ENCODE measurements at places on chromosomes 12 and 14.
A peak's percentile ranks its signal among the peaks of the same experiment; 100 is the strongest.

DNA sequence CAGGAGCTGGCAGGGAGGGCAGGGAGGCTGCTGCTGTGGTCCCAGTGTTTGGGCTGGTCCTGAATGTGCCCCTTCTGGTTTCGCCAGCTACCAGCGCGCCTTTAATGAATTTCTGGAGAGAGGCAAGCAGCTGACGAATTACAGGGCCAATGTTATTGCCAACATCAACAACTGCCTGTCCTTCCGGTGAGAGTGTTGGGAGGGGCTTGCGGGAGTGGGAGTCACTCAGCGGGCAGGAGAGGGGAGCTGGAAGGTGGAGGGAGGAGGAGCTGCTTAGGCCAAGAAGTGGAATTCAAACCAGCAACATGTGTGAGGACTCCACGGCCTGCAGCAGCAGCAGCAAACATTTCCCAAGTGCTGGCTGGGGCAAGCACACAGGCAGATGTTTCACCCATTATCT, 7.7 kb downstream of the TNFAIP2 start:
- no peak for DNase-seq

GRCh38 chr12:8855891-8856290, 33.5 kb downstream of the A2ML1 start:
- DNase-seq, result no peak

GRCh38 chr14:44613061-44613712, 106.1 kb upstream of the FSCB start:
- DNase-seq, result no peak

DNA sequence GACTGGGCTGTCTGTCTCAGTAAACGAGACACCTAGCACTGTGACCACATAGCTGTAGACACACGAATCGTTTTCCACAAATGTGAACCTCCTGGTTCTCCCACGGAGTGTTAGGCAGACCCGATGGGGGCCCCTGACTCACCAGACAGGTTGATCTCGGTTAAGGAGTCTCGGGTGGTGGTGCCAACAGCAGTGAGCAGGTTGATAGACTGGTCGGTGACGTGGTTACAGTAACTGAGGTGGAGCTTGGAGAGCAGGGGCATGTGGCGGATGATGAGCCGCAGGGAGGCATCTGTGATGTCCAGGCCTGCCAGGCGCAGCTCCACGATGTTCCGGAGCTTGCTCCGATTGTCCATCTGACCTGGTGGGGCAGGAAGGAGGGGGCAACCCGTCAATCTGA, 39.8 kb downstream of the RNF34 start:
- DNase-seq, result no peak

GRCh38 chr12:42486407-42486806, 103.1 kb downstream of the PRICKLE1 start:
- no peak for DNase-seq

DNA sequence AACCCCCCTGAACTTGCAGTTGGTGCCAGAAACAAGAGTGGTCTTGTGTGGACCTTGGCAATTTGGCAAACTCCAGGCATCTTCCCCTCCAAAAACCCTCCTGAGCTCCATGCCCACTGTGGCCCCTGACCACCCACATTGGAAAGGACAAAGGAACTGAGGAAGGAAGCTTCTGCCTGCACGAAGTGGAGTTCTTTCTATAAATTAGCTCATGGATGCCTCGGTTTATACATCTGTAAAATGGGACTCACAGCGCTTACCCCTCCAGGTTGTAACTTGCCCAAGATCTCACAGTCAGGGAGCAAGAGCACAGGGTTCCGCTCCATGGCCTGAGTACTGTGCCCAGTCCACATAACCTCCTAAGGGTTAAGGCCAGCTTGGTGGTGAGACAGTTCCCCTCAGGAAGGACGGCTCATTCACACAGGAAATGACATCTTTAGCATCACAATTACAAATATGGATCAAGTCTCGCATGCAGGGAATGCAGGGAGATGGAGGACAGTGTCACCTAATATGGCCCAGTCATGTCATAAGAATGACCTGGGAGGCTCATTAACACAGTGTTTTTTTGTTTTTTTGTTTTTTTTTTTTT, 66.6 kb downstream of the CLMN start:
- no peak for DNase-seq

DNA sequence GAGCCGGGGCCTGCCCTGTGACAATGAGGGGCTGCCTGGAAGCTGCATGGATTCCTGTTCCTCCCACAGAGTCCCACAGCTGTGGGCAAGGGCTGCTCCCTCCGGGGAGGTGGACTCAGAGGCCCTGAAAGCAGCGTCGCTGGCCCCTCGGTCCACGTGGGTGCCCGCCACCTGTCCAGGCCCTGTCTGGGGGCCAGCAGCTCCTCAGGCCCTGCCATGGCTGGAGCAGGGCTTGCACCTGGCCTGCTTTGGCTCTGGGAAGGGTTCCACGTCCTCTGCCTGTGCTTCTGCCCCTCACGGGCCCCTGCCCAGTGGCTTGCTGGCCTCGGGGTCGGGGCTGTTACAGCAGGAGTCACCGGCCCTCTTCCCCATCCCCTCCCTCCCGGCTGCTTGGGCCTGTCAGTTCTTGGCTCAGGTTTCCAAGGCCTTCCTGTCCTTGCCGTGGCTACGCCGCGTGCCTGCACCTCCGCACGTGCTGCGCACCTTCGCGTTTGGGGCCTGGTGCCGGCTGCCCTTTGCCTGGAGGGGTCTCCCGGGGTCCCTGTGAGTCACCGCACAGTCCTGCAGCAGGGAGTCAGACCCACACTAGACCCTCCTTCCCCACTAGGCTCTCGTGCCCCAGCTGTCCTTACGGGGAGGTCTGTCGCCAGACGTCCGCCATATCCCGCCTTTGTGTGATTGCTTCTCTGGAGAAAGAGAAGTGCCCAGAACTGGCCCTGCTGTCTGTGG, 5.8 kb downstream of the FBRSL1 start:
- DNase-seq, result no peak

DNA sequence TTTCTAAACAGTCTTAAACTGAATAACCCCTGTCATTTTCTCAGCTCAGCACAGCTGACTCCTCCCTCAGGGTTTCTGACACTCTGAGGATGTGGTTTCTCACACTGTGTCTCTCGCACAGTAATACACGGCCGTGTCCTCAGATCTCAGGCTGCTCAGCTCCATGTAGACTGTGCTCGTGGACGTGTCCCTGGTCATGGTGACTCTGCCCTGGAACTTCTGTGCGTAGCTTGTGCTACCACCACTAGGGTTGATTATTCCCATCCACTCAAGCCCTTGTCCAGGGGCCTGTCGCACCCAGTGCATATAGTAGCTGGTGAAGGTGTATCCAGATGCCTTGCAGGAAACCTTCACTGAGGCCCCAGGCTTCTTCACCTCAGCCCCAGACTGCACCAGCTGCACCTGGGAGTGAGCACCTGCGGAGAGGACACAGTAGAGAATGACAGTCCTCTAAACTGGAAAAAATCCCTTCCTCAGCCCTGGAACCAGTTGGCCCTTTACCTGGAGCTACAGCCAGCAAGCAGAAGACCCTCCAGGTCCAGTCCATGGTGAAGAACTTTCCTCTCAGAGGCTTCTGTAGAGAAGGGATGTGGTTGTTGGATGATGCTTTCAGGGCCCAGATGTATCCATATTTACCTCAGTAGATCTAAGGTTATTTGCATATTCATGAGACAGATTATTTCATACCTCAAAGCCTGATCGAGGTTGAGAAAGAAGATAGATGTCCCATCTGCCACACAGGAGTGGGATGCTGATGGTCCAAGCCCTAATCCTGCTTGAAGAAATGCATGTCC, 984.8 kb downstream of the TMEM121 start:
- peak; percentile 70 for DNase-seq

- DNase-seq, result no peak
These were observed 234.7 kb downstream of the CCDC91 start for GRCh38 chr12:28424965-28425364.

GRCh38 chr12:75661908-75662307, 150.5 kb upstream of the KRR1 start:
- no peak for DNase-seq

DNA sequence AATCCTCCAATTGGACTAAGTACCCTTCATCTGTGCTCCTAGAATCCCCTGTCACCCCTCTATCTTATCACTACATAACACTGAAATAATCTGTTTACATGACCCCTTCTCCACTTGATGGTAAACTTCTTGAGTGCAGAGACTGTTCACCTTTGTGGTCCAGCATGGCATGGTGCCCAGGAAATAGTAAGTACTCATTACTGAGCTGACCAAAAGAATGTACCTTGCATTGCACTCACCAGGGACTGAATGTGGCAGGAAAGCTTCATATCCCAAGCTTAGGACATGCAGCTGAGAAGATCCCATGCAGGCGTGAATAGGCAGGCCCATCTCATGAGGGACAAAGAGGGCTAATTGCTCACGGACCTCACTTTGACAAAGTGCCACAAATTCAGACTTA, 1.4 kb upstream of the GARIN2 start:
- DNase-seq, result no peak

GRCh38 chr14:74824997-74825396, 50.9 kb downstream of the PROX2 start:
- no peak for DNase-seq

- no peak for DNase-seq
These were observed 75.1 kb downstream of the NRXN3 start for GRCh38 chr14:78245238-78245637.

Measured in activated CD4-positive, alpha-beta memory T cell treated with anti-CD3 and anti-CD28 coated beads for 36 hours (primary cell).